Globus pallidus (tissue), 1 donor: ENCODE measurements at places on chromosomes 2 and 18.

DNA sequence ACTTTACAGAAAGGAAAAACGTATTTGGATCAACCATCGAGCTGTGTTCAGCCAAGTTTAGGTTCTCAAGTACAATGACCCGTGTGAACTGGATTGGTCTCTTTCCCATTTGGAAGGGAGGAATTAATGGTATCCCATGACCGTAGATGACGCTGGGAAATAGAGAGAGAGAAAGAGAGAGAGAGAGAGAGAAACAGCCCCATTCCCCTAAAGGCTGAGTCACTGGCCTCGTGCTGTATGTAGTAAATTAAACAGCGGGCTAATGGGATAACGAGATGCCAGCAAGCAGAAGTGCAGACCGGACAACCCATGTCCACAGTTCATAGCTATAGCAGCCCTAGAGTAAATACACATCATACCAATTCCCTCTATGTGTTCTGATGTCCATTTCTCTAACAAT, 99.6 kb downstream of the BCL11A start:
- DNase-seq = no peak

GRCh38 chr2:9463698-9464034, 10.7 kb upstream of the IAH1 start:
- no peak for DNase-seq

DNA sequence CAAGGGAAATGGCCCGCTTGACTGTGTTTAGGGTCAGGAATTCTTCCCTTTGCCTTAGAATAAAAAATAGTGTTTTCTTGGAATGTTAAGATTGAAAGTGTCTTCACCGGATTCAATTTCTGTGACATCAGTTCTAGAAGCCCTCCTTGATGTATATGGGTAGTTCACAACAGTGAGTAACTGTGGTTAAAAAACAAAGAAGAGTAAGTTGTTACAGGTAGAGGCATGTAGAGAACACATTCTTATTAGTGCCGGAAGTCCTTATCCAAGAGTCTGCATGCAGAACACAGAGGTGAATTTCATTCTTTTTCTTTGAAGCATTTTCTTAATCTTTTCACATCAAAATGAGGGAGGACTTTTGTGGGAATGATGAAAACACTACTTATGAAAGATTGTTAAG, 105.5 kb downstream of the FMNL2 start:
- no peak for DNase-seq

DNA sequence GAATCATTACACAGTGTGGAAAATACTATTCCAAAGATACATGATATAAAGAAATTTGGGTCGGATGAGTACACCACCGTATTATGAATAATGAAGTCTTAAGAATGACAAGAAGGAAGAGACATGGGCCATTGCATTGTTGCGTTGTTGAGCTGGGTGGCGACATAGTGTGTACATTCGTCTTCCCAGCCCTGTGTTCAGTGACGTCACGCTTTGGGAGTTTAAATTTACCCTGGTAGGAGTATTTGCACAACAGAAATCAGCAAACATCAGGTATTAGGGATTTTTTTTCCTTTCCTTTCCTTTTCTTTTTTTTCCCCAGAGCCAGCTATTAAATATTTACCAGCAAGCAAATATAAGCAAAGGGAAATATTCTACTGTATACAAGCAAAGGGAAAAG, 347.2 kb upstream of the NETO1 start:
- no peak for DNase-seq

- DNase-seq = no peak
These were observed 328.3 kb downstream of the EPHA4 start for GRCh38 chr2:221243771-221244170.

DNA sequence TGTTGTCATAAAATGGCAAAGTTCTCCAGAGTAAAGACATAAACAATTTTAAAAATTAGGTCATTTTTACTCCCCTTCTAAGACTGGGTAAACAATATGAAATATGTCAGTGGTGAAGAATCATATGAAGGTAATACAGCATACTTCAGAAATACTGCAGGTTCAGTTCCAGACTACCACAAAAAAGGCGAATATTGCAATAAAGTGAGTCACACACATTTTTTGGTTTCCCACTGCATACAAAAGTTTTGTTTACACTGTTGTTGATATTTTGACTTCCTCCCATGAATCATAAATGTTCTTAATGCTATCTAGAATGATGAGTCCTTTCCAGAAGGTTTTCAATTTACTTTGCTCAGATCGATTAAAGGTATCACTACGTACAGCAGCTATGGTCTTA, 73.5 kb downstream of the SMC6 start:
- no peak for DNase-seq

DNA sequence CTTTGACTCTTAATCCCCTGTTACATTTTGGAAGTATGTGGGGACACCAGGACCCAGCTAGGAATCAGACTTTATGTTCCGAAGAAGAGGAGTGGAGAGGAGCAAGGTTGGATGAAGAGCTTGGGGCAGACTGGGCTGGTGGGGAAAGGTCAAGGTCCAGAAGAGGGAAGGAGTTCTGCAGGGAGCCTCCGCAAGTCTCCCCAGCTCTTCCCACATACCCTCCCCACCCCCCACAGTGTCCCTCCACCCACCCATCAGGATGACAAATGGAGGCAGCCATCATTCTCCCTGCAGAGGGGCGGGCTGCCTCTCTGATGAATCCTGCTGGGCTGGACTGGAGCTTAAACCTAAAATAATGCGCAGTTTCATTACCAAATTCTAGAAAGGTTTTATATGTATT, 77.2 kb downstream of the ACKR3 start:
- no peak for DNase-seq

DNA sequence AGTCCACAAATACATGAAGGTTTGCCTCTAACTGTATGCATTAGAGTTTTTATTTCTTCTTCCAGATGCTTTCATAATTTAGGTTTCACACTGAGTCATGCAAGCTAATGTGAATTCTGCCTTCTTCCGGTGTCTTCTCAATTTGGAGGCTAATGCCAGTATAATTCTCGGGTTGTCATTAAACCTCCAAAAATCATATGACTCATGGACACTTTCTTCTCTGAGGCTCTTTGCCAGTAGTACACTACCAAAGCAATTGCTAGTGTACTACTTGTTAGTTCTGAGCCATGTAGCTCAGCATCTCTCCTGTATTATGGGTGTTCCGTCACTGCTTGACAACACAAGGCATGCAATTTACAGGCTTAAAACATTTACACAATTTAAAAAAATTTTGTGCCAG, 137.1 kb downstream of the VWC2L start:
- DNase-seq = no peak

DNA sequence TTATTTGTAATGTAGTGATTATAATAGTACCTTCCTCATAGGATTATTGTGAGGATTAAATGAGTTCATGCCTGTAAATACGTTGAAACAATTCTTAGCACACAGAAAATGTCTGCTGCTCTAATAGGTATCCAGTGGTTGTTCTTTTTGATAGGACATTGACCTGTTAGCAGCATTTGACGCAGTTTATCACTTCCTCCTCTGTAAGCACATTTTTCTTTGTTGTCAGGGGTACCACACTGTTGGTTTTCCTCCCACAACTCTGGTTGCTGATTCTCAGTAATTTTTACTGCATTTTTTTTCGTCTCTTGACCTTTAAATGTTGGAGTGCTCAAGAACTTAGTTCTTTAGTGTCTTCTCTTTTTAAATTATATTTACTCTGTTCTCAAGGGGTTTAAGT, 15.4 kb downstream of the PPM1B start:
- DNase-seq = no peak

DNA sequence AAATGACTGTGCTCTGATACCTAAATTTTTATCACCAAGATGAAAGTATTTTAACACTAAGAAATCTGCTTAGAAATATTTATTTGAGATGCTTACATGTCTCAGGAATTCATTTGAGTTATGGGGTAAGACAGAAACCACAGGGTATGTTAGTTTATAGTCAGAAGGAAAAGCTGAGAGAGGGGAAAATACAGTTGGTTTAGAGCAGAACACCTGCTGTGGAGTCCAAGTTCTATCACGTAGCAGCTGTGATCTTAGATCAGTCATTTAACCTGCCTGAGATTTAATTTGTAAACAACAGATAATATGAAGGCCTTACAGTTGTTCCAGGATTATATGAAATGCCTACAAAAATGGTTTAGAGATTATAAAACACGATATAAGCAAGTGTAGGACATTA, 29.0 kb downstream of the PDE6D start:
- DNase-seq = no peak

DNA sequence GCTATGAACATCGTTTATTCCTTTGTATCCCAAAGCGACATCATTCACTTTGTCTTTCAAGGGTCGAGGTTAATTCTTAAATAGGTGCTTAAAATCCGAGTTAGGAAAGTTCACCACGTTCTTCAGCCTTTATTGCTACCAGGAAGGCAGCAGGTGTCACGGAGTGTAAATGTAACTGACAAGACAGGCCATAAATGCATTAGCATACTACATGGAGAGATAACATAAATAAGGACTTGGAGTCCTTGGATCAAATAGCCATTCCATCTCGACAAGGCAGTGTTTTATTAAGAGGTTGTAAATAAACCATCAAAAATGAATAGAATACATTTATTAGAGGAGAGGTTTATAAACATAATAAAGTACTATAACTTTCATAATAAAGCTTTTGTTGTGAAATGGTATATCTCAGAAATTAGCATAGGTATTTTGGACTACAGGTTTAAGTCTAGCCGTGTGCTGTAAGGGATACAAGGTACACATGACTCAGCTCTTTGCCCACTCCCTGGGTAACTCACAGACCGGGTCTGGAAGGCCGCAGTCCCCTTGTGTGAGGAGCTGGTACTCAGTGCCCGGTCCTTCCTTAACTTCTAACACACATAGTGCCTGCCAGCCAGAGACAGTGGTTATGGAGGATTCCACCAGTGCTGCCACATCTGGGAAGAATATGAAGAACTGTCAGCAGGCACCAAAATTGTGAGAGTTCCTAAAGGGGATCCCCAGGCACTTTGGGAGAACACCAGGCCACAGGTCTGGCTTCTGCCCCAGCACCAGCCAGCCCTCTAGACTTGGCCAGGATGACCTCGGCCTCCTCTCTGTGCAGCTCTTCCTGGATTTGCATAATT, 29.4 kb downstream of the CAPN13 start:
- DNase-seq = no peak

GRCh38 chr2:53944542-53944941, 26.3 kb downstream of the PSME4 start:
- DNase-seq = no peak

DNA sequence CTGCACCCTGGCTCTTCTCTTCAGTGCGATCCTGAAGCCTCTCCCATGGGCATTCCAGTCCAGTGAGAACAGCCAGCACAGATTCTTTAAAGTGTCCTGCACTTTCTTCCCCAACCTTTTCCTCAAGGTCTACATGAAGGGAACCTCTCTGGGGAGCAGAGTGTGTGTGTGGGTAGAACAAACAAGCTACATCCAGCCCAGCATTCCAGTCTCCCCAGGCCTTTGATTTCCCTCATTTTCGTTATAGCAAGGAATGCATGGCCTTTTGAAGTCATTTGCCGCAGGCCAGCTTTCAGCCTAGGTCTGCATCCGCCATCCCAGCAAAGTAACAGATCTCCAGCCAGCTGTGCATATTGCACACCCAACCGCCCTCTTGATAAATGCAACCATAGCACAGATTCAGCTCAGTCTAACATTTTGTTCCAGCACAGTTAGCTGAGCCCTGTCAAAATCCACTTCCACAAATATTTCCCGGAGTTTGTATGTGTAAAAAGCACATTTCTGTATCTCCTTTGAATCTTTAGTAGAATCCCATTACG, 44.6 kb downstream of the CD8B2 start:
- no peak for DNase-seq

DNA sequence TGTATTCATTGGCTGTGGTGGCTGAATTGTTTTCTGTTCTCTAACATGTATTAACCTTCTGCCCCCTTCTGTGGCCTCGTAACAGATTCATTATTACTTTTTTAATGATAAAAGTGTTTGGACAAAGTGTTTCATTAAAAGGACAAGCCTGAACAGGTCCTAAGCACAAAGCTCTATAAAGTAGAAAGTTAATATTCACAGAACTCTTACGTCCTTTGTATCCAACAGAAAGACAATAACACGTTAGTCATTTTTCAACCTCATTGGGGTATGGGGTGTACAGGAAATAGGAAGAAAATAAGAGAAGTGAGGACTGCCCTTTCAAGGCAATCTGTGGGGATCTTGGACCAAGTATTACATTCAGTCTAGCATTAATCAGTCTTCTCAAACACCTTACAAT, 105.5 kb upstream of the RGPD4 start:
- DNase-seq = no peak

DNA sequence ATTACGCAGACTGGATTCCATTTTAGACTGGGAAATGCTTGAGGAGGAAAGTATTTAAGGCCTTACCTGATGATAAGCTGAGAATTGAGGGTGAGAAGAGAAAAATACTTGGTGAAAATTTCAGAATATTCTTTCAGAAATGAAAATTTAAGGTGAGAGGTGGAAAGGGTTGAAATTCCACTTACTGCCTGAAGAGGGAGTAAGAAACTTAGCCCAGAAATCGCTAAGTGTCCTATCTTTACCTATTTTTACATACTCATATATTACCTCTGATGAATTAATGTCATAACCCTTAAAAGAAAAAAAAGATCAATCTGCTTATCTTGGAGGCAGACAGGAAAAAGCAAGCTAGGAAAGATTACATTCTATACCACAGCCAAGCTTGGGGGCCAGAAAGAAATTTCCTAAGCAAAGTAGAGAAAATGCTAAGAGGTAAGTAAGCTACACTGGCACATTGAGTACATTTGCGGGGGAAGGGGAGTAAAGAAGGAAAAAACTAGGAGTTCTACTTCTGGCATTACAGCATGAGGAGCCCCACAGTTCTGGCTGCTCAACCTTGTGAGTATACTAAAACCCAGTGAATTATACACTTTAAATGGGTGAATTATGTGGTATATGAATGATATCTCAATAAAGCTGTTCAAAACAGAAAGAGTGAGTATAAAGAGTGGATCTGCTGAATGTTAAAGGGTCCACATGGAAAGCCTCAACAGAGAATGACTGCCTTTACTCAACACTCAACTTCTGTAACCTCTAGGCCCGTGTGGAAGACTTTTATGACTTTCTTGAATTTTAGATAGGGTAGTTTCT, 33.8 kb downstream of the SMC6 start:
- no peak for DNase-seq

- no peak for DNase-seq
These were observed 112.8 kb downstream of the NDUFA10 start for GRCh38 chr2:239912171-239912937.

- no peak for DNase-seq
These were observed 3.7 kb upstream of the TMEM214 start for GRCh38 chr2:27029051-27029450.

- DNase-seq = no peak
These were observed 29.1 kb upstream of the CPS1 start for GRCh38 chr2:210527286-210527685.

DNA sequence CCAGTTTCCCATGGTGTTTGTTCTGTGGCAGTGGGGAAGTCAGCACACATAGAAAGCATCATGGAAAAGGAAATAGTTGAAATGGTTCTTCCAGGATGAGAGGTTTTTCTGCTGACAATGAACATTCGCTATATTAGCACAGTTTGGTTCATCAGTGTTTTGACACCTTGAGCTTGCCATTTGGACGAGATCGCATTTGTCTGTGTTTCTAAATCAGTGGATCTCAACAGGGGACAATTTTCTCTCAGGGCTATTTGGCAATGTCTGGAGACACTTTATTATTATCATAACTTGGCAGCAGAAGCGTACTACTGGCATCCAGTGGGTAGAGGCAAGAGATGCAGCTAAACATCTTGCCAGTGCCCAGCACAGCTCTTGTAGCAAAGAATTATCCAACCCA, 74.6 kb downstream of the CD8B2 start:
- DNase-seq = no peak

- no peak for DNase-seq
These were observed 112.5 kb upstream of the SH3BP4 start for GRCh38 chr2:234839285-234839684.

- no peak for DNase-seq
These were observed 20.9 kb upstream of the TFPI start for GRCh38 chr2:187574969-187575750.

- DNase-seq = peak; percentile 69
These were observed 546.3 kb upstream of the ZEB2 start for GRCh38 chr2:145066151-145066661.
